ENCODE measurements at places on chromosomes 4 and X. TPM values are rescaled to one million over a fixed set of nuclear protein-coding genes. Genes with fewer than 3 reads are reported as not detected.

Gene PAPSS1
- total RNA-seq, result 23.7 TPM

Gene HTN3
- total RNA-seq, result not detected

Gene ACE2
- total RNA-seq, result 2.7 TPM

DNA sequence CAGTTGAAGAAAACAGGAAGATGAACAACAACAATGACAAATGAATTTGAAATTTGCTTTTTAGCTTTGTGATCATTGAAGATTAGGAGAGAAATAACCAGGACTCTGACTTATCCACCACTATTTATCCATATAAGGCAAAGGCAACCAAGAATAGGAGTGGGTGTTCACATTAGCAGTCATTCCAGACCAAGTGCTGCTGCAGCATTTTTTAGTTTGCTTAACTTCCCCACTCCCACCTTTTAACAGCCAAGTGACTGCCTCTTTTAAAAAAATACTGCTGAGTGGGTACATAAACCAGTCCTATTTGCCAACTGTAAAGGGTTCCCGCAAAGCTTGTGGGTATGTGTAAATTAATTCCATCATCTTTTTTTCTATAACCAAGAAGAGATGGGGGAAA is 230.9 kb downstream of the IQCM start:
- no peak overlapping the region for H3K4me3 ChIP-seq
- no peaks in the 10 kb centered on the region for H3K4me1 ChIP-seq
- H3K27ac ChIP-seq, result no peak overlapping the region
- no peak for DNase-seq
- H3K36me3 ChIP-seq, result no peaks in the 10 kb centered on the region
- H3K27me3 ChIP-seq, result no peaks in the 10 kb centered on the region

GRCh38 chr4:118033148-118034052 is 886 bp upstream of the NDST3 start:
- no peak overlapping the region for H3K27ac ChIP-seq
- H3K36me3 ChIP-seq, result no peaks in the 10 kb centered on the region
- H3K4me1 ChIP-seq, result peaks cover 9% of the 10 kb centered on the region
- H3K27me3 ChIP-seq, result peaks cover 3% of the 10 kb centered on the region
- peak; percentile 32 for DNase-seq

GRCh38 chr4:183408796-183409195 is 35.6 kb upstream of the CDKN2AIP start:
- no peak overlapping the region for H3K4me3 ChIP-seq
- no peaks in the 10 kb centered on the region for H3K27me3 ChIP-seq
- no peak overlapping the region for H3K27ac ChIP-seq
- DNase-seq, result no peak
- H3K36me3 ChIP-seq, result no peaks in the 10 kb centered on the region

All from upper lobe of left lung (tissue), 6 donors.